ENCODE measurements at places on chromosomes 11 and 22.
A peak's percentile ranks its signal among the peaks of the same experiment; 100 is the strongest.

- no peak for DNase-seq
Measured at GRCh38 chr11:32034149-32034548, 56.7 kb upstream of the RCN1 start.

- peak; percentile 19 for DNase-seq
Measured at GRCh38 chr11:121767433-121767832, 314.7 kb upstream of the SORL1-AS1 start.

DNA sequence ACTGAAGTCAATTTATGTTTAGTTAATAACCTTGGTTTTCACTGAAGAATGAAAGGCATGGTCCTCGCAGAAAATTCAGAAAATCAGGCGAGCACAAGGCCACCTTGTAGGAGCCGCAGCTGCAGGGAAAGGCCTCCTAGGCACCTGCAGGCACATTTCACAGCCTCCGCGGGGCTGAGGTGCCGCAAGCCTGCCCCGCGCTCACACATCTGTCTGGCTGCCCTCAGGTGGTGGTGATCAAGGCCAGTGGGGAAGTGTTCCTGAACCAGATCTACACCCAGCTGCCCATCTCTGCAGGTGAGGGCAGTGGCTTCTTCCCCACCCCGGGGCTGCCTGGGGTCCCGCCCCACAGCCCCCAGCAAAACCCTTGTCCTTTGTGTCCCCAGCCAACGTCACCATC, 10.5 kb downstream of the MUC5AC start:
- no peak for DNase-seq

GRCh38 chr22:19776433-19777031, 16.0 kb downstream of the TBX1 start:
- DNase-seq, result no peak

DNA sequence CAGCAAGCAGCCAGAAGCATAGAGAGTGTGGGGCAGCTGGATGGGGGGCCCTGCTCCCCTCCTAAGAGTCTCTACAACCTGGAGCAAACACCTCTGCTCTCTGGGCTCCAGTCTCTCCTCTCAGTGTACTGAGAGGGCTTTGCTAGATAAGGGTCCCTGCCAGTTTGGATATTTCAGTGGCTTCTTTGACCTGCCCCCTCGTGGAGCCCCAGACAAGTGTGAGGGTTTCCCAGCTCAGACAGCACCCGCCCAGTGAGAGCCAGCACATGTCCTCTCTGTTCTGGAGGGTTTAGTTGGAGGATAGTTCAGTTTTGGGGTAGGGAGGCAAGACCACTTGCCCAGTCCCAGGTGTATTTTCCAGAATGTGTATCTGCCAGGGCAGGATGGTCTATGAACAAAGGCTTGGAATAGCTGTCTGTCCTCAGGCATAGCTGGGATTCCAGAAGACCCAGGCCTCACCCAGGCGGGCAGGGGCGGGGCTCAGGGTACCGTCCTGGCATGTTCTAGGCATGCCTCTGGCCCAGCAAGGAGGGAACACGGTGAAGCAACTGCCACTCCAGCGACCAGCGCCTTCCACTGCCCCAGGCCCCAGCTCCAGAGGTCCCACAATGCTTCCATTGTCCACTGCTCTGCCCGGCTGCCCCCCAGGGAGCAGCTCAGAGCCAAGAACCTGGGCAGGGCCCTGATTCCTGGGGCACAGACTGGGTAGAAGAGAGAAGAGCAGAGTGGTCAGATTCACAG, 7.5 kb upstream of the MICALL1 start:
- DNase-seq, result no peak

DNA sequence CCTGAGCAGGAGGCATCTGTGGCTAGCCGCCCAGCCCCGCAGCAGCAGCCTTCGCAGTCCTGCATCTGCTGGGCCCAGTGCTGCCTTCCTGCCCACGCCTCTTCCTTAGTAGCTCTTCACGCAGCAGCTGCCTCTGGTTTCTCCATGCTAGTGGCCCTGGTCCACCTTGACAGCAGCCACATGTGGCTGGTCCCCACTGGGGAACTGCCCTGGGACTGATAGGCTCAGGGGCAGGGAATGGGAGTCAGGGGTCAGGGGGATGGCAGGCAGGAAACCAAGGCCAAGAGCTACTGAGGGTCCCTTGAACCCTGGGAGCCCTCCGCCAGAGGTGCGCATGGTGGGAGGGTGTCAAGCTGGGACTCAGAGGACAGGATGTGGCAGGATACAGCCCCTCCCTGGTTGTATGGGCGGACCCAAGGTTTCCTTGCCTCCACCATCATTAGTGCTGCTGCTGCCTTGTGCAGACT, 99.4 kb upstream of the PITPNB start:
- DNase-seq, result no peak

DNA sequence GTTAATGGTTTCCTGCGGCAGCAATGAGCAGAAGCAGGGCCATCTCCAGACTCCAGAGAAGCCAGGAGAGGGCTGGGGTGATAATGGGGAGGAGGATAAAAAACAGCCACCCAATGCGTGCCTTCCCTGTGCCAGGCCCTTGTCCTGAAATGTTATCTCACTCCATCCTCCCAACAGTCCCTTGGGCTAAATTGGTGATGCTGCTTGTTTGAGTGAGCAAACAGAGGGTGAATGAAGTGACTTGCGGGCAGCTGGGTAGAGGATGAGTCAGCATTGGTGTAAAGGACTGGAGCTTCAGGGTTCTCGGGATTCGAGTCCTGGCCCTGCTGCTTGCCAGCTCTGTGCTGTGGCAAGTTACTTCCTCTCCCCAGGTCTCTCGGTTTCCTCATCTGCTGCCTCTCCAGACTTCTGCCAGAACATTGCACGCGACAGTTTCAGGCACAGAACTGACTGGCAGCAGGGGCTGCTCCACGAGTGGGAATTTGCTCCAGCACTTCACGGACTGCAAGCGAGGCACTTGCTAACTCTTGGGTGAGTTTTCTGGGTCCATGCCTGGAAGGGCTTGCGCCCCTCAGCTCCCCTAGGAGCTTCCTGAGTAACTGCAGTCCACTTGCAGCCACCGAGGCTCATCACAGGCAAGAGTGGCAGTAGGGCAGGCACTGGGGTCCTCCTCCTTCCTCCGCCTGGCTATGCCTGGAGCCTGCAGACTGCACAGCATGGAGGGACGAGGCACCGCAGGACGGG, at the start of gene P2RY6:
Gene P2RY6, plus strand, starts transcription at position 403 of the 744 bp plus-strand sequence. CDS start 24,181 bp downstream, outside the sequence.
- DNase-seq, result no peak
